ENCODE measurements at places on chromosomes 3 and 15. TPM values are rescaled to one million over a fixed set of nuclear protein-coding genes. Genes with fewer than 3 reads are reported as not detected.

The EFCAB12 gene
- 0.12 TPM for polyA plus RNA-seq

The TMEM207 gene
- not detected for polyA plus RNA-seq

The SQOR gene
- polyA plus RNA-seq, result 49.2 TPM

The EPHA6 gene
- not detected for polyA plus RNA-seq

The HIGD2B gene
- polyA plus RNA-seq, result not detected

The QARS1 gene
- 93.0 TPM for polyA plus RNA-seq

Data from naive B cell (primary cell).